Kidney epithelial cell (primary cell): ENCODE measurements at places on chromosomes 6 and 20.
A peak's percentile ranks its signal among the peaks of the same experiment; 100 is the strongest.

DNA sequence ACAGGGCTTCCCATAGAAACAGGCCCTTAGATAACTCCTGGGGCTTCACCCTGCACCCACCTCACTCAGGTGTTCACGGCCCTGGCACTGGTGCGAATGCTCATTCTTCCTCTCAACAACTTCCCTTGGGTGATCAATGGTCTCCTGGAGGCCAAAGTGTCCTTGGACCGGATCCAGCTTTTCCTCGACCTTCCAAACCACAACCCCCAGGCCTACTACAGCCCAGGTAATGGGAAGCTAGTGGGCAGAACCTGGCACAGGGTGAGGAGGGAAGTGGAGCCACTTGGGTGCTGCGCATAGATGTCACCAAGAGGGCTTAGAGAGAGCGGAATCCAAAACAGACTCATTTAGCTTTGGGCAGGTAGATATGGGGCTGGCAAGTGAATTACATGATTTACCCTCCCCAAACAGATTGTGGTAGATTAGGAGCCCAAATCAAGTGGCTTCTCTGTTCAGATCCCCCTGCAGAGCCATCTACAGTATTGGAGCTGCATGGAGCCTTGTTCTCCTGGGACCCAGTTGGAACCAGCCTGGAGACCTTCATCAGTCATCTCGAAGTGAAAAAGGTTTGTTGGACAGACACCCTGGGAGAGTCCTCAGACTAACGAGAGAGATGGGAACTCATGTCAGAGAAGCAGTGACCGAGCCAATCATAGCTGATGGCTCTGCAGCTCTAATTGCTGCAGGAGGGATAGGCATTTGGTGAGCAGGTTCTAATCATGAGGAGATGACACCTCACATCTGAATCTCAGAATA, 8.5 kb downstream of the ABCC10 start:
- no peak for DNase-seq

GRCh38 chr6:44650947-44651346, 263.4 kb downstream of the CDC5L start:
- no peak for DNase-seq

- DNase-seq = no peak
Measured at GRCh38 chr20:8320306-8320705, 188.2 kb downstream of the PLCB1 start.

GRCh38 chr20:7672571-7672970, 267.7 kb downstream of the HAO1 start:
- DNase-seq = no peak

DNA sequence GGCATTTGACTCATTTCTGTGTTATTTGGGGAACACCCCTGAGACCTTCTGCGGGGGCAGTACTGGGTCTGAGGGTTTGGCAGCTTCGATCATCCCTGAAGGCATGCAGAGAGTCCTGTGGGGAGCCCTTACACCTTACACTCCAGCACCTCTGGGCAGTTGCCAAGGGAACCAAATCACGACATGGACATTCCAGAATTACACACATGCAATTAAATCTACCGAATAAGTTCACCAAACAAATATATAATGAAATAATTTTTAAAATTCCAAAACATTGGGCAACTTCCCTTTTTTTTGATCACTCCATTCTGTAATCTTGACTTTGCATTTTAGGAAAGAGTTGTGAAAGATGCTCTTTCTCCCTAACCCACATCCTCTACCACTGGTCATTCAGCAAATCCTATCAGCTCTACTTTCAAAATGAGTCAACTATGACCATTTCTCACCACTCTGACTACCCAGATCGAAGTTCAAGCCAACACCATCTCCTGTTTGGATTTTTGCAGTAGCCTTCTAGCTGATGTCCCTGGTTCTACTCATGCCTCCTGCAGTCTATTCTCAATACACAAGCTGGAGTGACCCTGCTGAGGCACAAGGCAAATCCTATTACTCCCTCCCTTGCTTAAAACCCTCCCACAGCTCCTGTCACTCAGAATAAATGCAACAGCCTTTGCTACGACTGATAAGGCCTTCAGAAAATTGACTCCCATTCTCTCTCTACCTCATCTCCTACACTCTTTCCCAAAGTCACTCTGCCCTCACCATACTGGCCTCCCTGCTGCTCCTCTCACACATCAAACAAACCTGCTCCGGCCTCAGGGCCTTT, 533.3 kb downstream of the HACE1 start:
- DNase-seq = no peak

DNA sequence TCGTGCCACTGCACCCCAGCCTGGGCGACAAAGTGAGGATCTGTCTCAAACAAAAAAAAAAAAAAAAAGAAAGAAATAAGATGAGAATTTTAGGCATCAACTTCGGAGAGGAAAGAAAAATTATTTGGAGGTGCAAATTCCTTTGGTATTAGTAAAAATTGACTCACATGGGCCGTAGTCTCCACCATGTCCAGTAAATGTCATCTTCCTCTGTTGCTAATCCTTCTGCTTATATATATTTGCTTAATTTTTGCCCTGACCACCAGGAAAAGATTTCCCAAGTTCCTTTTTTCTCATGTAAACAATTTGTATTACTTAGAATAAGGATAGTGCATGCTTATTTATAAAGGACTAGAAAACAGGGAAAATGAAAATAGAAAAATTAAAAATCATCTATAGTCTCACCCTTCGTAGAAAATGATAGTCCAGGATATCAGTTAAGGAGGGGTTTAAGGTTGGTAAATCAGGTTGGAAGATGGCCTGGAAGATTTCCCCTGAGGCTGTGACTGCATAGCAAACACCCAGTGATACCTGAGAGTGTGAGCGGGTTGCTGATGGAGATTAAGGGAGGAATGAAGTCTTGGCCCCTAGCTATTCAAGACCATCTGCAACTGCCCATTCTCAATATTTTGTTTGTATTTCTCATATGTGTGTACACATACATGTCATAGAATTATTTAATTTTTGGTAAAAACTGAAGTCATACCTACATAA, 240.8 kb downstream of the ZNF217 start:
- no peak for DNase-seq

GRCh38 chr6:32912951-32913350, 27.9 kb downstream of the HLA-DMB start:
- no peak for DNase-seq

DNA sequence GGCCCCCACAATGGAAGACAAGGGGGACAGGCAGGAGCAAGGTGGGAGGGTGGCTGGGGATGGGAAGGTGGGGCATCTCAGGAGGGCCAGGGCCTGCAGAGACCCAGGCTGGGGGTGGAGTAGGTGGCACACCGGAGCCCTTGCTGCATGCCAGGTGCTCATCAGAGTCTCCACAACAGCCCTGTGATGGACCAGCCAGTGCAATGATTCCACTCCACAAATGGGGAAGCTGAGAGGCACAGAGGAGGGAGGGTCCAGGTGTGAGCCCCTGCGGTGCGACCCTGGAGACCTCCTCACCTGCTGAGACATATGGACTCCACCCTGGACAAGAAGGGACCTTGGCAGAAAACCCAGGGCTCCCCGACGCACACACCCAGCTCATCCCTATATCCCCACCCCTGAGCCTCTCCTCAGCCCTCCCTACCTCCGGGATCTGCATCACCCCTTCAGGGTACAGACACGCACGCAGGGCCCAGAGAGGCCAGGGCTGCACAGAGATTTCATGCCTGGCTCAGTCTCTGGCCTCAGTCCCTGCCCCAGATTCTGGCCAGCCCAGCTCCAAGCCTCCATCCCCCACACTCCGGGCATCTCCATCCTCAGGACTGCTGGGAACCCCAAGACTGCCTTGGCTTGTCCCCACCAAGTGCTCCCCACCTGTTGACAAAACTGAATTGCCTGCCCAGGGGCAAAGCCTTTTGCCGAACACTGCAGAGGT, 7.1 kb upstream of the GRM4 start:
- DNase-seq = no peak

GRCh38 chr6:62530985-62531384, 245.0 kb upstream of the KHDRBS2 start:
- no peak for DNase-seq

DNA sequence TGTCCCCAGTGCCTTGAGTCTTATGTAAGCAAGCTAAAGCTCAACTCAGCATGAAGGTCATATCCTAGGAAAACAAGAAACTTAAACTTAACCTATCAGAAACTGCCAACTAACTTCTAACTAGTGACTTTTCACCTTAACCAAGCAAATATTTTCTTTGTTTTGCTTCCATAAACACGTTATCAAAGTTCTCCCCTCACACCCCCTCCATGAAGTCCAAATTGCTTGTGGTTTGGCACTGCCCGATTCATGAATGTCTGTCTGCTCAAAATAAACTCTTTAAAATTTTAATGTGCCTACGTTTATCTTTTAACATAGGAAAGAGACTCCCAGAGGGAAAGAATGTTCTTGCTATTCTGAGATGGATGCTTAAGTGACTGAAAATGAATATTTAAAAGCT, 34.9 kb downstream of the GSTA2 start:
- DNase-seq = no peak

GRCh38 chr6:45438849-45439406, 61.2 kb upstream of the SUPT3H start:
- peak; percentile 71 for DNase-seq
